ENCODE measurements at places on chromosomes 11 and 22.

GRCh38 chr22:49403102-49403501 lies 424.6 kb downstream of the BRD1 start:
- no peak for DNase-seq

DNA sequence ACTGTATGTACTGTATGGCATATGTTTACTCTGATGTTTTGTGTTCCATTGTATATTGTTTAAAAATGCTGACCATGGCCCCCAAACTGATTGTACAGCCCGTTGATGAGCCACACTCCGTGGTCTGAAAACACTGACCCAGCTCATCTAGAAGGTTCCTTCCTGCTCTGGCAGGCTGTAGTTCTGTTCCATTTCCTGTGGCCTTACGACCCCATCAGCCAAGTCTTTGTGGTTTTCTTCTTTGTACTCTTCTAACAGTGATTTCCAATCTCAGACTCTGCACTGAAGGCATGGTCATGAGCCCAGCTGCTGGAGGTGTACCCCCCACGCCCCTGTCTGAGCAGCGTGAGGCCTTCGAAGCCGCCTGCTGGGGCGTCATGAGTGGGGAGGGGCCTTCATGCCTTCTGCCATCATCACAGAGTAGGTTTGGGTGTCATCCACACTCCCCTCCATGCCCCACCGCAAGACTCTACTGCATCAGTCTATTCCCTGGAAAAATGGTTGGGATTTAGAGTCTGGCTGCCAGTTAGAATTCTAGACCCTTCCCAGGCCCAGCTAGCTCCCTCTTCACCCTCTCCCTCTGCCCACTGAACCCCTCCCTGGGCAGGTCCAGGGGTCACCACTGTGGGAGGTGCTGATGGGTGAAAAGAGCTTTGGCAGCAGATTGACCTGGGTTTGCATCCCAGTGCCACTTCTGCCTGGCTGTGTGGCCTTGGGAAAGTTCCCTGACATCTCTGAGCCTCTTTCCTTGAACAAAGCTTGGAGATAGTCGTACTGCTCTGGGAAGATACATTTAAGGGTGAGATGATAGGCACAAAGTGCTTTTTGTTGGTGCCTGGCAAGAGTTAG lies 11.3 kb upstream of the C11orf96 start:
- DNase-seq: no peak

GRCh38 chr22:25702040-25702439 lies 39.9 kb upstream of the MYO18B start:
- DNase-seq: peak; percentile 45

GRCh38 chr11:130644187-130644586 lies 195.7 kb downstream of the ADAMTS15 start:
- no peak for DNase-seq

DNA sequence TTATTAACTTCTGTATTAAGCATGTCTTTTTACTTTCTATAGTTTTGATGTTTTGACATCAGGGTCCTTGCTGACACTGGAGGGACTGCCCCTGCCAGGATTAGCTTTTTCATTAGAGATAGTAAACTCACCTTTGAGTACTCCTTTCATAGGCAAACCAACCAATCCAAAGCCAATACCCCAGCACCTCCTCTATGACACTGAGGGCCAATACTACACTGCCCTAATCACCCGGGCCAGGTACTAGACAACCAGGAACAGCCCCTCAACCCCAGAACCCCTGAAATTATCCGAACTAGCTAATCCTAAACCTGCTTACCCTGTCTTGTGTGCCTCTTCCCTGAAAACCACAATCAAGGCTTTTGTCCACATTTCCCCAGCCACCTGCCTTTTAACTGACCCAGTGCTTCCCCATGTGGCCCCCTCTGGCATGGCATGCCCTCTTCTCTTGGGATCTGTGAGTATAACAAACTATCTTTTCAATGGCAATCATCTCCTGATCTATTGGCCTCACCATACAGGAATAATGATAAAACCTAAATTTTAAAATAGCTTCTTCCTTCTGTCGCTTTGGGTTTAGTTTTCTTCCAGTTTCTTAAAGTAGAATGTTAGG lies 31.2 kb downstream of the RAB6A start:
- no peak for DNase-seq

- no peak for DNase-seq
Observed at GRCh38 chr11:17743808-17744119, 9.2 kb downstream of the KCNC1 start.

DNA sequence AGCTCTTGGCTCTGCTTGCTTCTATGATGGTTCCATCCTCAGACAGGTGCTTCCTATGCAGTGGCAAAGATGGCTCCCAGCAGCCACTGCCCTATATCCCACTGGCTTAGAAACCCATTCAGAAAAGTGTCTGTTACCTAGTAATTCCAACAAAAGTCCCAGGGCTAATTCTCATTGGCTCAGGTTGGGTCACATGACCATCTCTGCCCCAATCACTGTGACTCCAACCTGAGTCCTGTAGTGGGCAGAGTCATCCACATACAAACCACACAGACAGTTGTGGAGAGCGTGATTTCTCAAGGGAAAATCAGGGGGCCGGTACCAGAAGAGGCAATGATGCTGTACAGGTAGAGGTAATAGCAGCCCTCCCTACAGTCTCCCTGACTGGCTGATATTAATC lies 67.5 kb downstream of the LHFPL7 start:
- DNase-seq: no peak

DNA sequence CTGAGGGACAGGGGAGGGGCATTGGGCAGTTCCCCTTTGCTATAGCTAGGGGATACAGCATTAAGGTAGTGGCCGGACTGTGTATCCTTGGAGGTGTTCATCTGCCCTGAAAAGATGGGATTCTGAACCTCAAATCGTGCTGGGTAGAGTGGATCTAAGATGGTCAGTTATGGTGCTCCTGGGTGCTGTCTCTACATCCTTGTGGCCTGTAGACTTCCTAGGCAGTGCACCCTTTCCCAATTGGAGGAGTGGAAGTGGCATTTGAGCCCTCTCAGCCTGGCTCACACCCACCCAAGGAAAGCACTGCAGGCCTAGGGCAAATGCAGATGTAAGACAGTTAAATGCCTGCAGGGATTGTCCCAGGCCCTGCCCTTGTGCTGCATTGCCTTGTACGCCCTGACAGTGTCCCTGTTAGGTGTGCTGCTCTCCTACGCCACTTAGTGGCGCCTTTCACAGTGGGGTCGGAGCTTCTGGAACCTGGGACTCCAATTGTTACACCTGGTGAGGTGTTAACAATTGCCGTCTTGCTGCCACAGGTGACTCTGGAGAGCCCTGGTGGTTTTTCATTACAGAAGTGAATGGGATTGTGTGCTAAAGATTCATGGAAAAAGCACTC lies 35.0 kb downstream of the PPFIBP2 start:
- DNase-seq: peak; percentile 47

GRCh38 chr11:57432714-57433163 lies 5.8 kb upstream of the SLC43A3 start:
- no peak for DNase-seq

DNA sequence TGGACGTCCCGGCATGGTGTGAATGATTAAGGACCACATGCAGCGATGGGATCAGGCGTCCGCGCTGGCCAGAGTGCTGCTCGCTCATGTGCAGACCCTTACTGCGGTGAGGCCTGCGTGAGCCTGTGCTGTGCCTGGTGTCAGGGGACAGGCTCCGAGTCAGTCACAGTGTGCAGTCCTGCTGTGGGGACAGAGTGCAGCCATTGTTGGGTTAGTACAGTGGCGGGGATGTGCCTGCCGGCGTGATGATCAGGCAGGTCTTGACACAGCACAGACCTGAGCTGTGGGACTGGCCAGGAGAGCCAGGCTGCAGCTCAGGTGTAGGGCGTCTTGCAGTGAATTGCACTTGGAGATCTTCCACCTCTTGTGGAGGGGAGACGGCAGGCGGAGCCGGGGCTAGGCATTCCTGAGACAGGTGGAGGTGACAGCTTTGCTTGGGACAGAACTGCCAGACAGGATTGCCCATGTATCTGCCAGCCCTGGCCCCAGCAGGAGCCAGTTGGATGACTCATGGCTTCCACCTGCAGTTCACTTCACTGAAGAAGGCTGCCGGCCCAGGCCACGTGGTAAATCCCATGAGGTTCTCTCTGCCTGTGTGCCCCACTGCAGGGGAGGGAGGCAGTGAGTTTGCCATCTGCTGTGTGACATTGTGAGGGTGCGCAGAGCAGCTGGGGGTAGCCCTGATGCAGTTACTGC lies 17.3 kb downstream of the TRMU start:
- DNase-seq: no peak

DNA sequence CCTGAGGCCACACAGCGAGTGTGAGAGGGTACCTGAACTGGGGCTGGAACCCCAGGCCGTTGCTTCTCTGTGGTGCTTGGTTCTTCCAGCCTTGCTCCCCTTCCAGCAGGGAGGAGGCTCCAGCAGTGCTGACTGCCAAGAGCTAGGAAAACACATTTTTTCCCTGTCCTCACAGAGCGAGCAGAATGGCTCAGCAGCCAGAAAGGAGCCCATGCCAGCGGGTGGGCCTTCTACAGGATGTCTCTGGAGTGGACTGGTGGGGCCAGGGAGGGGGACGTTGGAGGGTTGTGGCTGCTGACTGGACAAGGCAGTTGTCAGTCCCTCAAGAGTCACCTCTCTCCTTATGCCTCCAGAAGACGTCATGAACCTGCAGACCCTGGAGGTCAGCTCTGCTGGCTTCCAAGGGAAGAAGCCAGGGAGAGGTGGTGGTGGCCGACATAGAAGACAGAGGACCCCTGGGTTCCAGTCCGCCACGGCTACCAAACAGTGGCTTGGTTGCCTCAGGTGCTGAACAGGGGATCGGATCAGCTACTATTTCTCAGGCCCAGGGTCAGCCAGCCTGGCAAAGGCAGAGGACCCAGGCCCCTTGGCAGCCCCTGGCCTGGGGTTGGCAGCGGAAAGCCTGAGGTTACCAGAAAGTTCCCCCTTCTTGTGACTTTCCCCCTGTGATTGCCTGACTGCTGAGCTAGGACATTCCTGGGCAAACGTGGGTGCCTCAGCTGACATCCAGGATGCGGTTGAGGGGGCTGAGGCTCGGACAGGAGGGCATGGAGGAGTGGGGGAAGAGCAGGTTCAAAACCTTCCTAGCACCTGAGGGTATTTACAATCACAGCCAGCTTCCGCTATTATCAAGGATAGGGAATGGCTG lies 3.7 kb downstream of the MAFF start:
- no peak for DNase-seq

DNA sequence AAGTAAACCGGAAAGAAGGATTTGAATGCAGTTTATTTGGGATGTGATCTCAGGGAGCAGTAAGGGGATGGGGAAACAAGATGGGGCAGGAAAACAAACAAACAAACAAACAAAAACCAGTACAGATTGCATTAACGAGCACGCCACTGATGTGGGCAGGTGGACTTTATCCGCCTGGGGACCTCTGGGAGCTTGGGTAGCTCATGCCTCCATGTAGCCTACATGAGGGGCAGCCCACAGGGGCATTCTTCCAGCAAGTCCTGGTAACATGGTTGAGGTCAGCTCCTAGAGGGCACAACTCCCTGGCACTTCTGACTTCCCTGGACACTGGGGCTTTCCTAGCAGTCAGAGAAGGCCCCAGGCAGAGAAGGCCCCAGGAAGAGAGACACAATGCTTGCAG lies 38.6 kb downstream of the C11orf96 start:
- DNase-seq: no peak

DNA sequence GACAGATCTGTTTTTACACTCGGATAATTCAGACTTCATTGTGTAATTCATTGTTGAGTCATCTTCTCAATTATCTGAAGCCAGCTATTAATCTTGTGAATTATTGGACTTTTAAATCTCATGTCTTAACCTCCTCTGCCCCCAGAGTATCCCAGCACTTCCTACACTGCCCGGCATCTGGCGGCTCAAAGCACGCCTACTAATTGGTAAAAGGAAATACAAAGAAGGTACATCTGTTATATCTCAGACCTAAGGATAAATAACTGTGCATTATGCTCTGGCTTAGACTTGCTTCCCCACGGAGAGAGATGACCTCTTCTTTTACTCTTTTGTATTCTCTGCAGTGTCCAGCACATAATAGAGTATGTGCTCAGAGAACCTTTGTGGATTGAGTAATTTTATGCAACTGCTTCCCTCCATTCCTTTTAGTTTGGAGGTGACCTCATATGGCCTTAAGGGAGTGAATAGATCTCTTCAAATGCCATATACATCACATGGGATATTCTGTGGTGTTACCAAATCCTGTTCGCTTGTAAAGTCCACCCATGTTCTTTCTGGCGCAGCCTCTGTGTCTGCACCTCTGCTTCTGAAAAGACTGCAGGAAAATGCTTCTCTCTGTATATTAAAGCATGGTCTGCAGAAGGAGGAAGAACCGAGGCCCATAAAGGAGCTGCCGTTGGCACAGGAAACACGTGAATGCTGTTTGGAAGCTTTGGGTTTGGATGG lies 125.6 kb upstream of the SORL1-AS1 start:
- DNase-seq: no peak

- DNase-seq: peak; percentile 66
Observed at GRCh38 chr22:32473388-32473952, 1.1 kb upstream of the FBXO7 start.

DNA sequence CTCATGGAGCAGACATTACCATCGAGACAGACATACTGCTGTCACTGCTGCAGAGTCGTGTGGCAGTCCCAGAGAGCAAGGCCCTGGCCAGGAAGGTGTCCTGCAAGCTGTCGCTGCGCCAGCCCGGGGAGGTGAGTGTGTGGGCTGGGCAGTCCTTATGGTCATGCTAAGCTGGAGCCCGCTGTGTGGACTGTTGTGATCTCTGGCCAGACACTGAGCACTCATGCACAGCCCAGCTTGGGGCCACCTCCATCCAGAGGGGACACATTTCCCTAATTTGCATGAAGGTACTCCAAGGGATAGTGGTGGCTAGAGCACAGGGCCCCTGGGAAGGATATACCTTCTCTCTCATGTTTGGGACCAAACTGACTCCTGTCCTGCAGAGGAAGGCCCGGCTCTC lies 9.6 kb downstream of the ANKK1 start:
- DNase-seq: no peak

DNA sequence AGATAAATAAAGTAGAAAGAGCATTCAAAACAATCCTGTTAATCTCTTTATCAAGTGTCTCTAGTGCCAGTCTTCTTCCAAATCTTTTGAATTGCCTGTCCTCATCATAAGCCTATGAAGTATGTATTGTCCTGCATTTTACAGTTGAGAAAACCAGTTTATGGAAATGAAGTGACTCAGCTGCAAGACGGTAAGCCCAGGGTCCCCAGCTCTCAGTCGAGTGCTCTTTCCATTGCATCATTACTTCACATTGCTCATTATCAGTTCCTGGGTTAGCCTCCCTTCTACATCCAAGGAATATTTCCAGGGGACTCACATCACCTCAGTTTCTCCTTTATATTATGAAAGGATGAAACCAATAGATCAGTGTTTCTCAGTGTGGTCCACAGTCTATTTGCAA lies 9.1 kb upstream of the P4HA3 start:
- DNase-seq: no peak

- DNase-seq: no peak
Observed at GRCh38 chr11:129410395-129410960, 34.8 kb downstream of the BARX2 start.

DNA sequence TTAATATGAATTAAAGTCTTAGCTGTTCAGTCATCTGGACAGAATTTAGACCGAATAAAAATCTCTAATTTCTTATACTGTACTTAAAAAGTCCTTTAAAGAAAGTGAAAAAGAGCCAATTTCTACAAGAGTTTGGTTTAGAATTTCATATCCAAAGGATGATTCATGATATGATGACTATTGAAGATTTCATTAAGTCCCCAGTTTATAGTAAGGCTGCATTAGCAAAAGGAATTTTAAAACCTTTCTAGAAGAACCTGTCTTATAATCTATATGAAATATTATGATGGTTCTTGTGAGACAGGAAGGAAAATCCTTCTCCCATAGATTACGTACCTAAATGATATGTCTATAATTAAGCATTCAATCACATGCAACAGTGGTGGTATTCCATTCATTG lies 34.8 kb downstream of the TSG101 start:
- DNase-seq: no peak
